ENCODE measurements at places on chromosomes 13 and 19. TPM values are rescaled to one million over a fixed set of nuclear protein-coding genes. Genes with fewer than 3 reads are reported as not detected.

Gene TPTE2
- total RNA-seq = not detected

Gene GIPR
- total RNA-seq = 0.51 TPM

Gene B3GNT8
- total RNA-seq = 3.9 TPM

Gene ATP8A2
- total RNA-seq = 2.4 TPM

Gene CLEC4M
- not detected for total RNA-seq

Gene PSG7
- total RNA-seq = not detected

Gene SIGLEC12
- total RNA-seq = not detected

Gene KLK14
- not detected for total RNA-seq

Gene SRRM5
- total RNA-seq = 0.16 TPM

Gene TNFSF13B
- 0.49 TPM for total RNA-seq

Gene MTUS2
- total RNA-seq = 0.25 TPM

Gene ZNF541
- 0.13 TPM for total RNA-seq

Gene UBL3
- 9.6 TPM for total RNA-seq

Measured in mesangial cell (primary cell).